ENCODE measurements at places on chromosomes 5 and 9.

- DNase-seq: no peak
Measured at GRCh38 chr5:83740741-83741140, 20.1 kb upstream of the HAPLN1 start.

DNA sequence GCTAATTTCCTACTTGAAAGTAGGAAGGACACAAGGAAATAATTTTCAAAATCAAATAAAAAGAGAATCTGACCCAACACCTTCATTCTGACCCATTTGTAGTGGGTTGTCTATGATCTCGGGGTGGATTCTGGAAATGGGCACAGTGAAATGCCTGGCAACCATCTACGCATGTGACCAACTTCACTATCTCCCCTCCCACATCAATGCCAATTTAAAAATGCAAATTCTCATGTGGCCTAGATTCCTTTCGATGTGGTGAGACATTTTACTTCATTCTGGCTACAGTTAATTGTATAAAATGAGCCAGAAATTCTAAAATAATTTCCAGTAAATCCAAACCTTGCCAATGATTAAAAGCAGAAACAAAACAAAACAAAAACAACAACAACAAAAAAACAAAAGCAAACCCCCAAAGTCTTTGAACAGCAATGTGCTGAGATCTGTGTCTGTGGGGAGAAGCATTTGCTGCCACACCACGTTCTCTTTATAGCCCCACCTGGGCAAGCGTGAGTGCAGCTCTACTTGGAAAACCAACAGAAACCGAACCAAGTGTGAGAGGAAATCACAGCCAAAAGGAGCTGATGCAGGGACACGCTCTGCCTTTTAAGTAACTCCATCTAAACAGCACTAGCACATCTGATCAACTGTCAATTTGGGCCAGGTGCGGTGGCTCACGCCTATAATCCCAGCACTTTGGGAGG is 59.0 kb downstream of the USP20 start:
- no peak for DNase-seq

DNA sequence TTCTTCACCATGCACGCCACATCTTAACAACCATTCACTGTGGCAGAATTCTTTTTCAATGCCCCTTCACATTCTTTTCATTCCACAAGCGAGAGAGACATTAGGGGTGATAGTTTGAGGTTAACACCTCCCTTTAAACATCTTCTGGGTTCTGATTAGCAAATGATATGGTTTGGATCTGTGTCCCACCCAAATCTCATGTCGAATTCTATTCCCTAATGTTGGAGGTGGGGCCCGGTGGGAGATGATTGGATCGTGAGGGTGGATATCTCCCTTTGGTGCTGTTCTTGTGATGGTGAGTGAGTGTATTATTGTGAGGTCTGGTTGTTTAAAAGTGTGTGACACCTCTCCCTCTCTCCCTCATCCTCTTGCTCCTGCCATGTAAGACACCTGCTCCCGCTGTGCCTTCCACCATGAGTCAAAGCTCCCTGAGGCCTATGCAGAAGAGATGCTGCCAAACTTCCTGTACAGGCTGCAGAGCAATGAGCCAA is 46.1 kb upstream of the RAI14 start:
- no peak for DNase-seq

DNA sequence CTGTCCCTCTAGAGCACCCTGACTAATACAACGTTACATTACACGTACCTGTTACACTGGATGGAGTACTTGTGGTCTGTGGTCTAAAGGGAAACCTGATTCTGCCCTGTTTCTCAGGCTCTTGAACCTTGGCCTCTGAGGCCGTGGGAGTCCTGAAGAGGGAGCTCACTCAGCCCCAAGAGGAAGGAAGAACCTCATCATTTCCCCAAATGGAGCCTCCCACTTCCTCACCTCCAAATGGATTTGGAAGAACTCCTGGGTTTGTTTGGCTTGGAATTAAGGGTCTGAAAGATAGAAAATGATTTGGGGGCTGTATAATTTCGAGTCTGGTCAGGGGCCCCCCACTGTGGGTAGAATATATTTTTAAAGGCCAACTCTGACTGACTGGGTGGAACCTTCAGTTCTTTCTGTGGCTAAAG is 200.2 kb downstream of the SEMA6A start:
- no peak for DNase-seq

- DNase-seq: no peak
Measured at GRCh38 chr9:105971986-105972385, 277.6 kb downstream of the TMEM38B start.

DNA sequence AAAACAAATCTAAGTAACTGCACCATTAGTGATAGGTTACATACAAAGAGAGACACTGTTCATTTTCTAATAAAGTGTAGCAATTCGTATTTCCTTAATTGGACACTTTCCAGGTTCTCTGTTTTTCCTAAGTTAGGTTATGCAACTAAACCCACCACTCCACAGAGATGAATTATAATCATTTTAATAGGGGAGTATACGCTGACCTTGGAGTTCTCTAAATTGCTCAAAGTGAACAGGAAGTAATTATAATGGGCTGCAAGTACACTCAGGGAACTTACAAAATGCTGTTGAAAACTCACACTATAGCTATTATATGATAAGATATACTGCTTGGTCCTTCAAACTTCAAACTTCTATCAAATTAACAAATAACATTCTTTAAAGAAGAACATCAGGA is 18.2 kb upstream of the ADCY2 start:
- no peak for DNase-seq

DNA sequence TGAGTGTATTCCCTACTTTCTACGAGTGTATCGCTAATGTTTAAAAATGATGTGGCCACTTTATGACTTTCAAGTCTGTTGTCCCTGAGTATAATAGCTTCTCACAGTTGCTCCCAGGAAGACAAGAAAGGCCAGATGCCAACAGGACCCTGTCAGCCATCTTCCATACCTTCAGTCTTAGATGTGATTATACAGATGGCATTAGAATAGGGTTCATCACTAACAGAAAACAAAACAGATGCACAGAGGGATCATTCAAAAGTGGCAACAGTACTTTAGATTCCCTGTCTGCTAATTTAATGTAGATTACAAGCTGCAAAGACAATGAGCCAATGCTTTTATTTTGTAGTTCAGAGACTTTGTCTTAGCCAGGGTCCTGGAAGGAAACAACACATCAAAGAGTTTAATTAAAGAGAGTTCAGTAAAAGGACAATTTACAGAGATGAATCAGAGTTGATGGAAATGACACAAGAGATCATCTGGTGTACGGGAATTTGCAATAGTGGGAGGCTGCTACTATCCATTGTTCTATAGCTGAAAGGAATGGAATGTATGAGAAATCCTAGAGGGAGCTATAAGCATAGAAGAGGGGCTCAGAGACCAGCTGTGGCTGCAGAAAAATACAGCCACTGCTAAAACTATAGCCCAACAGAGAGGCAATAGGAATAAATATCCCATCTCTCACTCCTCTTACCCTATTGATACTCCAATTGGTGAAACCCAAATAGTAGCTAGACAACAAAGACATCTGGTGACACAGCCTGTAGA is 393.7 kb upstream of the SMC2 start:
- no peak for DNase-seq

Data from trophoblast cell (in vitro differentiated cells and primary cell).